NCI-H2171 treated with DMSO at 0.1 percent for 48 hours (cell line): ENCODE measurements at places on chromosomes 1 and 21.

GRCh38 chr1:61392409-61393242 is 310.3 kb downstream of the NFIA start:
- DNase-seq = no peak

- no peak for DNase-seq
These were observed 16.2 kb upstream of the PPIE start for GRCh38 chr1:39722495-39722894.

DNA sequence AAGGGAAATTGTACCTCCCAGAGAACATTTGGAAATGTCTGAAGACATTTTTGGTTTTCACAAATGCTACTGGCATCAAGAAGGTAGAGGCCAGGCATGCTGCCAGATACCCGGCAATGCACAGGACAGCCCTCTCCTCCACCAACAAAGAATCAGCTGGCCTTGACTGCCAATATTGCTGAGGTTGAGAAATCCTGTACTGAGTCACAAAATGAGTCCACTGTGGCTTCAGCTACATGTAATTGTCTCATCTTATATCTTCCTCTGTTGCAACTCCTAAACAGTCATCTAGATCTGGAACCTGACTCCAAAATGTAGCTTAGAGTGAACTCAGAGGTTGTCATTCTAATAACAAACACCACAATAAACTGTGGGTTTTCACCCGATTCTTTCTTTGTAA is 327.5 kb upstream of the POGK start:
- no peak for DNase-seq

DNA sequence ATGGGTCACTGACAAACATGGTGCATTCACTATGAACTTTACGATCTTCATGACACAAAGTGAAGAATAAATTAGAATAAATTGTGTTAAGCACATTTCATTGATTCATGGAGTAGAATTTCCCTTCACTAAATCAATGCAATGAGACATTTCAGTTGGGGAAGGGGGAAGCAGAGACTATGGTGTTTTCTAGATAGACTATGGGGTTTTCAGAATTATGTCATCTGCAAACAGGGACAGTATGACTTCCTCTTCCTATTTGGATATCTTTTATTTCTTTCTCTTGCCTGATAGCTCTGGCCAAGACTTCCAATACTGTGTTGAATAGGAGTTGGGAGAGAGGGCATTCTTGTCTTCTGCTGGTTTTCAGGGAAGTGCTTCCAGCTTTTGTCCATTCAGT is 80.0 kb upstream of the C1orf105 start:
- DNase-seq = no peak

GRCh38 chr1:57124768-57125446 is 159.1 kb upstream of the C8B start:
- no peak for DNase-seq

DNA sequence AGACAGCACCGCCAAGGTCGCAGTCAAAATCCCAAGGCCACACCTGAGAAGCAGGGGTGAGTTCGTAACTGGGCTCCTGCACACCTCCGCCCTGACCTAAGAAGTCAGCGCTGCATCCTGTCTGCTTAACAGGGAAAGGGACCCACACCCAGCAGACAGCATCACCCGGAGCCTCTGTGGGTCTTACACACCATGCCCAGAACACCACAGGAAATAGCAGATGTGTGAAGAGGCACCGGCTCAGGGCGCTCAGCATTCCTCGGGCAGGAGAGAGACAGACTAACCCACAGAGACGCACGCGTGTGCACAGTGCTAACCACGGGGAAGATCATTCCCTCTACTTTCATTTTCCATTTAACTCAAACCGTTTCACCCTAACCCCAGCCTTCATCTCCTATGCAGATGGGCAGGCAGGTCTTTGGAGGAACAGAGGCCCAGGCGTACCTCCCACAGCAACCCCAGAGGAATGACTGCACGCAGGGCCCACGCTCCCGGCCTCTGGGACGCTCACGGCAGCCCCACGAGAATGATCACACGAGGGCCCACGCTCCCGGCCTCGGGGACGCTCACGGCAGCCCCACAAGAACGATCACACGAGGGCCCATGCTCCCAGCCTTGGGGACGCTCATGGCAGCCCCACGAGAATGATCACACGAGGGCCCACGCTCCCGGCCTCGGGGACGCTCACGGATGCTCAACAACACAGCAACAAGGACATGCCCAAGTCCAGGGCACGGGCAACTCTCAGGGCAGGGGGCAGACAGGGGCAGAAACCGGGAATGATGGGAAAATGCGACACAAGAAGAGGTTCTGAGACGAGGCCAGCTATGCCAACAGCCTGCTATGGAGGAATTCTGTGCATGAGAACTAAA is 20.9 kb downstream of the POFUT2 start:
- no peak for DNase-seq

DNA sequence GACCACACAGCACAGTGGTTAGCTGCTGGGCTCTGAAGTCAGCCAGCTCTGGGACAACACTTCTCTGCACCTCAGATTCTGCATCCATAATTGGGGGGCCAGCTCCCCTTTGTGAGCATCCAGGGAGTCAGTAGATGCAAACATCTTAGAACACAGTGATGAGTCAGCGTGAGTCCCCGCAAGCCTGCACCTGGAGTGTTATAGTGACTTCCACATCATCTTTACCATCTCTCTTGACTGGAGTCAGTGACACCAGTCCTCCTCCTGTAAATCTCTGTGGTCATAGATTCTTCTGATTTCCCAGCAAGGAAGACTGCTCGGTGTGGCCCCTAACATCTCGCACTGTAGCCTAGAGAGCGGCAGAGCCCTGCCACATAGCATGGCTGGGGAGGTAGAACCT is 13.9 kb upstream of the EDN2 start:
- DNase-seq = no peak

DNA sequence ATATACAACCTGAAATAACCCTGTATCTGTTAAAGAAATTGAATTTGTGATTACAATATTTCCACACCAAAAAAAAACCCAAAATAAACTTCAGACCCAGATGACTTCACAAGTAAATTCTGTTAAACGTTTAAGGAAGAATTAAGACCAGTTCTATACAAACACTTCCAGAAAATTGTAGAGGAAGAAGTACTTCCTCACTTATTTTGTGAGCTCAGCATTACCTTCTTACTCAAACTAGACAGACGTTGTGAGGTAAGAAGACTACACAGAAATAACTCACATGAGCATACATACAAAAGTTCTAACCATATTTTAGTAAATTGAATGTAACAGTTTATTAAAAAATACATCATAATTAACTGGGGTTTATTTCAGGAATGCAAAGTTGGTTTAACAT is 18.8 kb downstream of the RALGPS2 start:
- DNase-seq = no peak

GRCh38 chr1:201026836-201027235 is 3.3 kb upstream of the KIF21B start:
- no peak for DNase-seq

GRCh38 chr1:55374801-55375616 is 159.8 kb upstream of the USP24 start:
- DNase-seq = peak; percentile 21

GRCh38 chr1:3501856-3502640 is 47.6 kb downstream of the ARHGEF16 start:
- DNase-seq = no peak

DNA sequence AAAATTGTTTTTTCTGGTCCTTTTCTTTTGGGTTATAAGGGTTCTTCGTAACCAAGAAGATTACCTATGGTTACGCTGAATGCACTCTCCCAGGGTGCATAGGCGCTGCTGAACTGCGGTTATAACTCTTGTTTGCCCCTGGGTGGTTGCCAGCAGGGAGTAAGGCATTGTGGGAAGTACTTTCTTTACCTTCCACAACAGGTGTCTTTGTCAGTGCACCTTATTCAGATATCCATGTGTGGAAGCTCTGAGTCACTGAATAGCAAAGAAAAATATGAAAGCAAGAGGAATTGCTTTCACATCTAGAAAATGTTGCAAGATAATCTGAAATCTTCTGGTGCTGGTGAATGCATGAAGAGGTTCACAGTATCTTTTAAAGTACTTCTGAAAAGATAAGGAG is 124.4 kb upstream of the CACYBP start:
- peak; percentile 30 for DNase-seq

- no peak for DNase-seq
These were observed 54.2 kb downstream of the EIF2B3 start for GRCh38 chr1:44932151-44932550.

- peak; percentile 81 for DNase-seq
These were observed 178.0 kb downstream of the CAMTA1 start for GRCh38 chr1:6962996-6963911.

DNA sequence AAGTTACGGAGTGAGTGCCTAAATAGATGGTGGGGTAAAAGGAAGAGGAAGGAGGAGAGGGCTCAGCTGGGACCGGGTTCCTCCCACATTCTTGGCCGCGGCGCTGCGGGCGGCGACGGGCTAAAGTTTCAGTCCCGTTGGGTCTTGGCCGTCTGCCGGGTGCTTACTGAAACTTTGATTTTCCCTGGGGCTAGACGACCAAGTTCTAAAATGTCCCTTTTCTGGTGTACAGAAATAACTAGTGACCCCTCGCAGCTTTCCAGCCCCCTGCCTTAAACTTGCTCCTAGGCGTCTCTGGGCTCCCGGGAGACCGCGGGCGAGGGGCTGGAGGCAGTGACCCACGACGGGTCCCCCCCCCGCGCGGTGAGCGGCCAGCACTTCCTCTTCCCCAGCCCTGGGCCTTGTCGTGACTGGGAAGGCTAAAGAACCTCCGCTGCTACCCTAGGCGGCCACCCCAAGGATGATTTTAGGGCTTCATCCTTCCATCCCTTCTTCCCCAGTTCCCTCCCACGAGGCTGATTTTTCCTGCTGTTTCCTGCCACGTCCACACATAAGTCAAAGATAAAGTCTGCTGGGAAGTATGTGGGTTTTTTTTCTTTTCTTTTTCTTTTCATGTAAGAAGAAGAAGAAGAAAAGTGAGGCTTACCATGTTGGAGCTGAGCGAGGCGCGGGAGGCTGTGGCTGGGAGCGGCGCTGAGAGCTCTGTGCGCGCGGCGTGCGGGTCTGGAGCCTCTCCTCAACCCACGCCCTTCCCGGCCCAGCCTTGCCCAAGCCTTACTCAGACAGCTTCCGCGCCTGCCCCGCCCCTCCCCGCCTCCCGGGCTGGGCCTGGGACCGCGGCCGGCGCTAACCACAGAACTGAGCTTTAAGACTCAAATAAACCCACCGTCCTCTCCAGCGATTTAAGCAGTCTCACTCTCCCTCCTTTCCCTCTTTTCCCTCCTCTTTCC is at the start of gene S100A11:
Gene S100A11 (minus strand): TSS at position 738 of the 950 bp plus-strand sequence. CDS start 89 bp downstream, at position 649.
- DNase-seq = peak; percentile 61

DNA sequence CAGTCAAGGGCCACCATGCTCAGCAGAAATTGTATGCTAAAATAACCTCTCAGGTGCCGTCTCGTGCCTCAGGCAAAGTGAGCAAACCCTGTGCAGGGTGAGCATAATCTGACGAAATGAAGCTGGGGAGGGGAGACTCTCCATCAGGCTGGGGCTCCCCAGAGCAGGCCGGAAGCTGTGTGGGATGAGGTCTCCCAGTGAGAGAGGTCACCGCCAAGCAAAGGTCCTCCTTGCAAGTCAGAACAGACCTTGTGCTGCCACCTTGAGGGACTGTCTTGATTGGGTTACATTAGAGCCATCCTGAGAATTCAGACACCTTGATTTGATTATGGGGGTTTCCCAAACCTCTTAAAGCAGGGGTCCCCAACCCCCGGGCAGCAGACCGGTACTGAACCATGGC is 64.2 kb downstream of the ZNF684 start:
- DNase-seq = no peak

DNA sequence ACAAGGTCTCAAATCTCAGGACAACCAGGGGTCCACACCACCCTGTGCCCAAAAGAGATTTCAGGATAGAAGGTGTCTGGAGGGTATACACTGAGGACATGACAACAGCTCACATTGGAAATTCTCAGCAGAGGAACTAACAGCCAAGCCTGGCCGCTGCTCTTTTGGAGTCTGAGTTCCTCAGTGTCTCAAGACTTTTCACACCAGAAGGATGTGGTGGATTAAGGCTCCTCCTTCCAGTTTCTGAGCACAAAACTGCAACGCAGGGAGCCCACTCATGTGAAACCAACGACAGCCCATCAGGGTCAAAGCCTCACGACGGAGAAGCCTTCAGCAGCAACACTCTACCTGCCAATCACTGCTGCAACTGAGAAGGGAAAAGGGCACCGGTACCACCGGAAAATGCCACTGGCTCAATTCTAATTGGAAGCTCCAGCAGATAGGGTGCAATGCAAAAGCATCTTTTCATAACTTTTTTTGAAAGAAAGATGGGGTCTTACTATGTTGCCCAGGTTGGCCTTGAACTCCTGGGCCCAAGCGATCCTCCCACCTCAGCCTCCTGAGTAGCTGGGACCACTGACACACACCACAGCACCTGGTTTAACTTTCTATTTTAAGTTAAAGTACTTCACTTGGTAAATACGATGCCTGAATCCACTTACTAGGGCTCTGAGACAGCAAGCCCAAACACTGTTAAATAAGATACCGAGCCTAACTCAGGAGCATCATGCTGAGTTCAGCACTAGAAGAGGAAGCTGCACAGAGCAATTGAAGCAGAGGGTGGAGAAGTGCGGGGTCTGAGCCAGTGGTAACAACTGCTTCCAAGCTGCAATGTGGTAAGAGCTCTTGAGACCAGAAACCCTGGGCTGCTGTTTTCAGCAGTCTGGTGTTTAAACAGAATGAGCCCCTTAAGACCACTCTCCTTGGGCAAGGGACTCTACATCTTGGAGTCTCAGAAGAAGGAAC is 7.8 kb downstream of the CAPZB start:
- DNase-seq = no peak

GRCh38 chr1:226577401-226578180 is 29.0 kb downstream of the STUM start:
- no peak for DNase-seq

DNA sequence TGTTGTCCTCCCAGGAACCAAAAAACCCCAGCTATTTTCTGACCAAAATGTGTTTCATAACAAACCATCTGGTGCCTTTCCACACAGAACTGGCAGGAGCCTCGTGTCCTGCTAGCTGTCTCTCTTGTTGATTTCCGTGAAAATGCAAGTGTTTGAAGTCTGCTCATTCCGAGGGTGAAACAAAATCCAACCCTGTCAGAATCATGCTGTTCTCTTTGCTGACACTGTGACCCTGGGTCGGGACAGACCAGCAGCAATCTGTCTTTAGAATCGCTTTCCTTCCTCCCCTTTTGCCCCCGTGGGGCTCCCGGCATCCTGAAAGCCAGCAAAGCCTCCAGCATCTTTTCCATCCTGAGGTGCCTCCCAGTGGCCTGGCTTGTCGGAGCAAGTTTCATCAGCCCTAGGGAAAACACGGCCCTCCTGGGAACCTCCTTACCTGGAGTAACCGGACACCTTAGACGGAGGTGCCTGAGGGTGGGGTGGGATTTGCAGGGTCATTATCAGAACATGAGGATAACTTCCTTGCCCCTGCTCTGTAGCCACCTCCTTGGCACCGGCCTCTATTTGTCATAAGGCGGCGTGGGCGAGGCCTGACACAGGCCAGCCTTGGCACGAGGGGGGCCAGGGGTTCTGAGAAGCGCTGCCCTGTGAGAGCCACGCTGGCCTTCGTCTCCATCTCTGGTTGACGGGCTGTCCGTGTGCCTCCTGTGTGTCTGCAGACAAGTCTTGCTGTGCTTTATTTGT is 24.9 kb downstream of the LDLRAP1 start:
- peak; percentile 97 for DNase-seq

- no peak for DNase-seq
These were observed 6.2 kb upstream of the LAPTM5 start for GRCh38 chr1:30763651-30764248.

- no peak for DNase-seq
These were observed 30.7 kb downstream of the PGM1 start for GRCh38 chr1:63623952-63624351.

GRCh38 chr1:214326406-214326805 is 45.4 kb downstream of the SMYD2 start:
- DNase-seq = no peak

- peak; percentile 12 for DNase-seq
These were observed 66.1 kb downstream of the HTR6 start for GRCh38 chr1:19730793-19731192.

GRCh38 chr1:70617728-70618127 is 206.7 kb downstream of the CTH start:
- no peak for DNase-seq
